Activated CD8-positive, alpha-beta memory T cell treated with anti-CD3 and anti-CD28 coated beads, Interleukin-2, amount 50 U/mL, for 48 hours (primary cell): ENCODE measurements at places on chromosomes 4 and X.

GRCh38 chrX:31884535-31884934 is 812.7 kb upstream of the FTHL17 start:
- DNase-seq = no peak

GRCh38 chr4:159343116-159343515 is 240.2 kb downstream of the RAPGEF2 start:
- DNase-seq = no peak

- no peak for DNase-seq
Observed at GRCh38 chrX:50000937-50001542, 78.6 kb downstream of the CLCN5 start.

GRCh38 chr4:8128100-8128856 is 30.3 kb downstream of the ABLIM2 start:
- DNase-seq = no peak

GRCh38 chr4:77031544-77031943 is 44.2 kb downstream of the CCNI start:
- DNase-seq = no peak

- no peak for DNase-seq
Observed at GRCh38 chr4:145904413-145905177, 34.0 kb downstream of the ZNF827 start.

DNA sequence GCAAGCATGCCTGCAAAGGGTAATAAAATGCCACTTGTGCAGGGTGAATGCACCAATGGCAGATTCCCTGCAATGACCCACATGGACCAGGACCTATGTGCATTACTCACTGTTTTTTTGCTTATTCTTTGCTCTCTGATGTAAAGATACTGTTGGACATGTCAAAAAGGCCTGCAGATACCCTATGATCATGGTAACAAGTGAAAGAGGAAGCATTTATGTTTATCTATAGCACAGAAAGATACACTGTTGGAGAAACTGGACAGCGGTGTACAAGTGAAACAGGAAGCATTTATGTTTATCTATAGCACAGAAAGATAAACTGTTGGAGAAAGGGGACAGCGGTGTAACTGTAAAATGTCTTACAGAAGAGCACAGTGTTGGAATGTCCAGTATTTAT is 127.5 kb downstream of the PAPSS1 start:
- no peak for DNase-seq

GRCh38 chr4:54657551-54658251 is at the start of gene KIT:
Gene KIT (plus strand): TSS chr4:54657957. CDS start chr4:54658015, 58 bp downstream.
- peak; percentile 53 for DNase-seq

- no peak for DNase-seq
Observed at GRCh38 chr4:140839888-140840790, 84.0 kb upstream of the TBC1D9 start.

DNA sequence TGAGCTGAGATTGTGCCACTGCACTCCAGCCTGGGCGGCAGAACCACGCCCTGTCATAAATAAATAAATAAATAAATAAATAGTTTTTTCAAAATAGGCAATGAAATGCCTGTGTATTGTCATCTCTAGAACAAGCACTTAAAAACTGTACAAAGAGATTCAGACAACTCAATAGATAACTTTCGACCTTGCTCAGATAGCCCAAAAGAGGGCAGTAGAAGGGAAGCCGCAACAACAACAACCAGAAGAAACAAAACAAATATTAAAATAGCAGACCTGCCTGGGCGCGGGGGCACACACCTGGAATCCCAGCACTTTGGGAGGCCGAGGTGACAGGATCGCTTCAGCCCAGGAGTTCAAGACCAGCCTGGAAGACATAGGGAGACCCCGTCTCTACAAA is 9.4 kb upstream of the CLDN34 start:
- no peak for DNase-seq
